OCI-LY7 (cell line): ENCODE measurements at places on chromosomes 2 and 18. TPM values are rescaled to one million over a fixed set of nuclear protein-coding genes. Genes with fewer than 3 reads are reported as not detected.

The MRO gene
- 0.46 TPM in 2 replicates for total RNA-seq

DNA sequence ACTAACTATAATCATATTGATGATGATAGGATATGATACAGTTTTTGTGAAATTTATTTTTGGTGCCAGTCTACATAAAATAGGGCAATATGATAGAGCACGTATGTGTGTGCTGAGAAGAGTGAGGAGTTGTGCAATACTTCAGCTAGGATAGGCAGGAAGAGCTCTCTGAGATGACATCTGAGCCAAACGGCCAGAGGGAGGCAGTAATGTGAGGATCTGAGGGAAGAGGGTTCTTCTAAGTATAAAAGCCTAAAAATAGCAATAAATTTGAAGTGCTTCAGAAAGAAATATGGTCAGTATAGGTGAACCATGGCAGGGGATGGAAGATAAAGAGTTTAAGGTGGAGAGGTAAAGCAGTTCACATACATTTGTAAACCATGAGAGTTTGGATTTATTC is 102.5 kb downstream of the OLA1 start:
- no peak for DNase-seq

DNA sequence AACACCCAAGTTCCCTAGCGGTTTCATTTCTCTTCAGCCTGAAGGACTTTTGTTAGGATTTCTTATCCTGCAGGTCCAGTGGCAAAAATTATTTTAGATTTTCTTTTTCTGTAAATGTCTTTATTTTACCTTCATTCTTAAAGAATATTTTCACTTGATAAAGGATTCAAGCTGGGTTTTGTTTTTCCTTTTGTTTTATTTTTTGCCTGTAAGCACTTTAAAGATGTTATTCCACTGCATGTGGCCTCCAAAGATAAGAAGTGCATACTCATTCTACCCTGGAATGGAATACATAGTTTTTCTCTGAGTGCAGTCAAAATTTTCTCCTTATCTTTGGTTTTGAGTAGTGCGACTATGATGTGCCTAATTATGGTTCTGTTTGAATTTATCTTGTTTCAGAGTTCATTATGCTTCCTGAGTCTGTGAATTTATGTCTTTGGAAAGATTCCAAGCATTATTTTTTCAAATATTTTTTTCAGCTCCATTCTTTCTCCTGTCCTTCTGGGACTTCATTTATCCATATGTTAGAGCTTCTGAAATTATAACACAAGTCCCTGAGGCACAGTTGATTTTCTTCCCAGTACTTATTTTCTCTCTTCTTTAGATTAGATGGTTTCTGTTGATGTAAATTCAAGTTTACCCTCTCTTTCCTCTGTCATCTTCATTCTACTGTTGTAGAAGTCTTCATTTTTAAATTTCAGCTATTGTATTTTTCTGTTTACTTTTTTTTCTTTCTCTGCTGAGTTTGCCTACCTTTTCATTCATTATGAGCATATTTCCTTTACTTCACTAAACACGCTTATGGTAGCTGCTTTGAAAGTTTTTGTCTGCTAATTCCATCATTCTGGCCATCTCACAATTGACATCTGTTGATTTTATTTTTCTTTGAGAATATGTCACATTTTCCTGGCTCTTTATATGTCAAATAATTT is 69.6 kb downstream of the MAPRE2 start:
- DNase-seq, result no peak

The WNT10A gene
- total RNA-seq, result 6.4 and 11.4 TPM in 2 replicates

The IL1RL2 gene
- total RNA-seq, result not detected in 2 replicates

The GAREM2 gene
- 0.11 TPM in 1 of 2 replicates, not detected in the other for total RNA-seq

The SGPP2 gene
- total RNA-seq, result not detected in 2 replicates

- DNase-seq, result no peak
Measured at GRCh38 chr2:162014751-162015150, 59.3 kb downstream of the DPP4 start.

DNA sequence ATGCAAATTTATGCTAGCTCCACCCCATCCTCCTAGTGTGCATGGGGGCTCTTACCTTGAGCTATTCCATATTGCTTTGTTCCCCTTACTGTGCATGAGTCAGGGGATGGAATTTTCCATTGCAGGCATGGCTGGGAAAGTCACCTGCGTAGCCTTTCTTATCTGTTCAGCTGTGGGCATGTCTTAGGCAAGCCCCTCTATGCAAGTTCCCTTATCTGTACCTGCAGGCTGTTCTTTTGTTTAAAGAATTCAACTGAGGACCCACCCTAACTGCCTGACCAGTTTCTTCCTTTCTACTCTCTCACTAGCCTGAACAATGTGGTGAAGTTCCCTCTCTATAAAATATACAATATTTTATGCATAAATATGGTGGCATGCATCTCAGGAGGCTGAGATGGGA is 54.2 kb upstream of the CDCA7 start:
- no peak for DNase-seq

DNA sequence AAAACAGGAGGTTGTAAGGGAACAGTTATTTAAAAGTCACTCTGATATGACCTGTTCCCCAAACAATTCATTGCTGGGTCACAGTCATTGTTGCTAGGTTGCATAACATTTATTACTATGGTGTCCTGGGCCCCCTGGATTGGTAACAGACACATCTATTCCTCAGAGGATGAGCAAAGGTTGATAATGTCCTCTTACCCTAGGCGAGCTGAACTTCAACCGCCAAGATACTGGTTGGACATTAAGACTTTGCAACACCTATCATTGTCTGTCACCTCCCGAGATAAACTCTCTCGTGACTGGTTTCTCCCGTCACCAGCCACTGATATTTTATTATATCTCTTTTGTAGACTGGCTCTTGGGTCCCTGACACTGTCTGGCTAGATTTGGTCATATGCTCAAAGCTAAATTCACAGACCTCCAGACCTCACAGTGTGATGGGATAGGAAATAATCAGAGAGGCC is 361.3 kb downstream of the ZNF521 start:
- DNase-seq, result no peak

DNA sequence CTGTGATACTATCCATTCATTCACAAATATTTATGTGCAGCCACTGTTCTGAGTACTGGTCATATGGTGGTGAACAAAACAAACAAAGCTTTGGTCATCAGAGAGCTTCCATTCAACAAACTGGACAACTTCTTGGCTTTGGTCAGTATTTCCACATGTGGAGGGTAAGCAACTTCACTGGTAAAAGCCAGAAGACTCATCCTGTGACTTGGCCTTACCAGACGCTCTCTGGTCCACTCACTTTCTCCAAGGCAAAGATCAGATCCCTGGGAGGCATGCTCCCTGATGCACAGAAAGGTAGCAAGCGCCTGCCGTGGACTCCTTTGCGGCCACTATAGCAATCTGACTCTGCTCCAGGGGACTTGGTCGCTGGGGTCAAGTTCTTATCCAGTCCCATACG is 179.5 kb downstream of the EN1 start:
- no peak for DNase-seq

- DNase-seq, result peak; percentile 47
Measured at GRCh38 chr18:46148810-46149209, 44.6 kb downstream of the HAUS1 start.

- DNase-seq, result peak; percentile 83
Measured at GRCh38 chr2:197191177-197191939, 119.2 kb downstream of the ANKRD44 start.

DNA sequence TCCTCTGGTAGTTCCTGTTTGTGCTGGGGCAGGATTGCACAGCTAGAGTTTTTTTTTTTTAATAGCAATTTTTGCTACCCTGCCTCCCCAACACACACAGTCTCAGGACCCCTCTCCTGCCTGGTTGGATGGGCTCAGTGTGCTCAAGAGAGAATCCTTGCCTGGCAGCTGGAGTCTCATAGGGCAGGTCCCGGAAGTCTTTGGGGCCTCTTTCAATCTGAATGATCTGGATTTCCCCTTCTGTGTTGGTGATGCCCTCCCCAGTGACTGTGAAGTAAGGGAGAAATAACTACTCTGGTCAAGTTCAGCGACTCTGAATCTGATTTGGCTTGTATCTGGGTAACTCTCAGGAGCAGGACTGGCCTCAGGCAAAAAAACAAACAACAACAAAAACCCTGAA is 220.6 kb upstream of the LRRTM1 start:
- DNase-seq, result peak; percentile 22

GRCh38 chr2:211093743-211094303 is 537.4 kb downstream of the CPS1 start:
- DNase-seq, result peak; percentile 16

GRCh38 chr18:34606851-34607250 is 103.2 kb upstream of the DTNA start:
- no peak for DNase-seq

GRCh38 chr2:106869512-106870275 is 16.3 kb downstream of the ST6GAL2 start:
- DNase-seq, result no peak

The ANKRD29 gene
- not detected in 2 replicates for total RNA-seq

DNA sequence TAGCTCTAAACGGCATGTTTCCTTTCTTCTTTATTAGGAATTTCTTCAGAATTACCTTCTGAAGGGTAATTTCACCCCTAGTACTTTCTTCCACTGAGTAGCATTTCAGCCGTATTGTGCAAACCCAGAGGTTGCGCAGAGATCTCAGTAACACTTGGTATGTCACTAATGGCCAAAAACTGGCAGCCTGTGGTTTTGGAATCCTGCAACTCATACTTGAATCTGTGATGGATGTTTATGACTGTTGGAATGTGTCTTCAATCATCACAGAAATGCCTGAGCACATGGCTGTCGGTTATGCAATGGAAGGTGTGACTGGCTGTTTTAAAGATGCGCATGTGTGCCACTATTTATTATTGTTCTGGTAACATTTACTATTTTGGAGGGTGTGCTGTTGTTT is 100.0 kb downstream of the COLEC12 start:
- no peak for DNase-seq

DNA sequence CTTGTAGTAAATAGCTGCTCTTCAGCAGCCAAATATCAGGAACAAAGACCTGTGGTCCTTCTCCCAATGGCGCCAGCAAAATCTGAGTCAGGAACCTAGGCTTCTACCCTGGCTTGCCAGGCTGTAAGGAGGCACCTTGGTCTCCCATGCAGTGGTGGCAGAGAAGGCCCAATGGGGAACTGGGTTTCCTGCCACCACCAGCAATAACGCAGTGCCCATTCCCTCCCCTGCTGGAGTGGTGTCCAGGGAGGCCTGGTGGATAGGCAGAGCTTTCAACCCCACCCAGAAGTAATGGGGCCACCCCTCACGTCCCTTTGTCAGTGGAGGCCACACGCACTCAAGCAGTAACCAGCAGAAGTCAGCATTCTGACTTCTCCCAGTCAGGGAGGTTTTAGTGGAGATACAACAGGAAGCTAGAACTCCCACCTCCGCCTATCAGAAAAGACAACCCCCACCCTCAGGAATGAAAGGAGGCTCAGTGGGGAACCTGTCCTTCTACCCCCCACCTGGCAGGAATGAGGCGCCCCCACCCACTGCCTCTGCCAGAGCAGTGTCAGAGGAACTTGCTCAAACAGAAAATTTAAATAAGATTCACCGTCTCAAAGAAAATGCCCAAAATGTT is 132.4 kb downstream of the COPS8 start:
- no peak for DNase-seq

The FAM210A gene
- total RNA-seq, result 21.8 and 30.6 TPM in 2 replicates

GRCh38 chr2:8545695-8546611 is 135.9 kb upstream of the ID2 start:
- no peak for DNase-seq

The G6PC2 gene
- total RNA-seq, result not detected in 2 replicates

DNA sequence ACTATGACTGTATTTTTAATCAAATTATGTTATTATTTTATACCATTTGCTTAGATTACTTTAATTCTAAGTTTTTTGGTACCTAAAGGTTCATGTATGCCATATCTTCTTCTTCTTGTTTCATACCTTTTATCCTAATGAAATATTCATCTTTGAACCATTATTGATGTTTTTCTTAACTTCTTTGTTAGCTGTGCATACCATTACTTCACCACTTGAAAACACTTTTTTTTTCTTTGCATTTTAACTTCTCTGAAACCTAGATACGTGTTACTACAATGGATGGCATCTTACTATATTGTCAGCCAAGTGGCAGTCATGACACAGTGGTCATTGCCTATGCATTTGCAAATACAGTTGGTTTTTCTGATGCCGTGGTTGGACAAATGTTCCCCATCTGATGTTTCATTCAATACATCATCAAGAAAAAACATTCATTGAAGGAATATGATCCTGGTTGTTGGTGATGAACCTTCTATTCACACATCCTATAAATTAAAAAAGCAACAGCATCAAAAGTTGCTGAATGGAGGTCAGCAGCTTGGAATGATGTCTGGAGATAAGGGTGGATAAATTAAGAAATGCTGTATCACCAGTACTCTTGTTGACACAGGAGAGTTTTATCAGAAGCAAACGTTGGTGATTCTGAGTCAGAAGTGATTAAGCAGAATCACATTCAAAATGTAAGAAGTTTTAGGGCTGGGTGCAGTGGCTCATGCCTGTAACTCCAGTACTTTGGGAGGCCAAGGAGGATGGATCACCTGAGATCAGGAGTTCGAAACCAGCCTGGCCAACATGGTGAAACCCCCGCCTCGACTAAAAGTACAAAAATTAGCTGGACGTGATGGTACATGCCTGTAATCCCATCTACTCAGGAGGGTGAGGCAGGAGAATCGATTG is 7.4 kb downstream of the IL36A start:
- no peak for DNase-seq

DNA sequence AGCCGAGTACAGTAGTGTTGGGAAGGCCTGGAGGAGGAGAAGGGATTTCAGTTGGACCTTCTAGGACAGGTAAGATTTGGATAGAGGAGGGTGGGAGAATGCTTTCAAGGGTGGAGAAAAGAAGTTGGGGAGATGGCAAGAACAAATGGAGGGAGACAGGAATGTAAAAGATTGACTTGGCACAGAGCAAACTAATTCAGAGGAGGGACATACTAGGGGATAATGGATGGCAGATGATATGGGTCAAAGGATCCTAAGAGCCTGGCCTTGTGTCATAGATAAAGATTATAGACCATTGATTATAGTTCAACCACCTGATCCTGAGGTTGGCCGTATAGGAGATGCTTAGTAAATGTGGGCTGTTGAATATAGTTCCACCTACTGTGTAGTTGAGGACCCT is 12.4 kb downstream of the WDR43 start:
- no peak for DNase-seq

The ARHGAP15 gene
- 72.1 and 84.1 TPM in 2 replicates for total RNA-seq

- DNase-seq, result no peak
Measured at GRCh38 chr18:44568342-44568741, 112.3 kb upstream of the SETBP1 start.

GRCh38 chr2:128628996-128629395 is 310.3 kb upstream of the HS6ST1 start:
- DNase-seq, result no peak

The CPO gene
- total RNA-seq, result not detected in 2 replicates

The GLI2 gene
- total RNA-seq, result not detected in 2 replicates
